Cerebellar nuclear complex (tissue), 1 donor: ENCODE measurements at places on chromosomes 1 and 21.

- no peak for DNase-seq
Observed at GRCh38 chr1:43760745-43761317, 53.5 kb downstream of the ST3GAL3 start.

DNA sequence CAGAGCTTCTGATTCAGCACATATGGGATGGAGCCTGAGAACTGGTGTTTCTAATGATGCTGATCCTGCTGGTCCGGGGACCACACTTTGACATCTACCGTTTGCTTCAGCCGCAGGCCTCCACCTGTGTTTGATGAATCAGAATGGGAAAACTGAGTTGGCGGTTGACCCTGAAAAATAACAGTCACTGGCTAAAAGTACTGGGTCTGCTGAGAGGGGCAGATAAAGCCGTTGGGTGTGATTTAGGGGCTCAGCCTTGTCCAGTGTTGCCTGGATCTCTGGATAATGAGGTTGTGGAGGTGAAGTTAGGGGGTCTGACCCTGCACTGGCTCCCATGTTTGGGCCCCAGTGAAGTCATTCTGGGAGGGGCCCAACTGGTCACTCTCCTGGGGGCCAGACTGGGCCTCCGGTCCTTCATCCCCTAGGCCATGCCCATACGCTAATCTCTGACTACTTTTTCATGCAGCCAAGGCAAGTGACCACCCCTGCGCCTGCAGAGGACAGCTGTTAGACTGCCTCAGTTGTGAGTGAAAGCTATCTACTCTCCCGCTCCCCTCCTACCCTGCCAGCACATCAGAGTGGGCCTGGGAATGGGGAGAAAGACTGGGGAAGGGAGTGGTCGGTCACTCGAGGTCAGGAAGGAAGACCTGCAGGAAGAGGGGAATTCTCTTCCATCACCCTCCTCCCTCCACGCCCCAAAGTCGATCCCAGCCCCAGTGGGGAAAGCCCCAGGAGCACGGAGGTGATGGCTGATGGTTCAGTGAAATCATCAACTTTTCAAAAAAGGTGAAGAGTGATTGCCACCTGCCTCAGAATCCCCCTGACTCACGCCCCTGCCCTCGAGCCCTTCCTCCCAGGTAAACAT, 27.7 kb downstream of the VASH2 start:
- no peak for DNase-seq

DNA sequence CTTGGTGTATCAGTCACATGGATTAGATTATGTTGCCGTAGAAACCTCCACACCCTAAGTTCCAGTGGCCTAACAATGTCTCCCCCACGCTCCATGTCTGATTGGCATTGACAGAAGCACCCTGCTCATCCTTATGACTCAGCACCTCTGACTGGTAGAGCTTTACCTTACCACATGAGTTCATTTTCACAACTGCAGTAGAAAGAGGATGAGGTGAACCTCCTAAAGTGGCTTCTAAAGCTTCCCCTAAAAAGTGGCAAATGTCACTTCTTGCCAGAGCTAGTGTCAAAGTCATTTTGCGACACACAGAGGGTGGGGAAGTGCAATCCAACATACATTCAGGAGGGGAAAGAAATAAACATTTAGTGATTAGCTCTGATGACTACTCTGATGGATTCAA, 30.6 kb upstream of the LYPD8 start:
- no peak for DNase-seq

- DNase-seq = no peak
Observed at GRCh38 chr21:45990049-45990711, 8.6 kb downstream of the COL6A1 start.

- DNase-seq = no peak
Observed at GRCh38 chr1:29460041-29460610, 223.8 kb downstream of the PTPRU start.

DNA sequence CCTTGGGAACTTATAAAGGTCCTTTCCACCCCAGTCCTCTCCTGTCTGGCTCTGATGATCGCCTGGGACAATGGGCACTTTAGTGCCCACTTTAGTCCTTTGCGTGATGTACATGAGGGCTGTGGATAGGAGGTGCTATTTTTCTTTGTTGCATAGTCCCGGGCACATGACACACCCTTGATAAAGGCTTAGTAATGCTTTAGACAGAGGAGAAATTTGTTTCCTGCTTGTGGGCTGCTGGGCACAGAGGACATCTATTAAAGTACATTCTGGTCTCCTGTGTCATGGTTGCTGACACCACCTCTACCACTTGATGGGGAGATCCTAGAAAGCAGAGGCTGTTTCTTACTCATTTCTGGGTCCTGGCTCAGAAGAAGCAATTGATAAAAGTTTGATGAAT, 5.4 kb upstream of the KNCN start:
- no peak for DNase-seq

GRCh38 chr1:92882819-92883218, 51.0 kb downstream of the RPL5 start:
- no peak for DNase-seq

DNA sequence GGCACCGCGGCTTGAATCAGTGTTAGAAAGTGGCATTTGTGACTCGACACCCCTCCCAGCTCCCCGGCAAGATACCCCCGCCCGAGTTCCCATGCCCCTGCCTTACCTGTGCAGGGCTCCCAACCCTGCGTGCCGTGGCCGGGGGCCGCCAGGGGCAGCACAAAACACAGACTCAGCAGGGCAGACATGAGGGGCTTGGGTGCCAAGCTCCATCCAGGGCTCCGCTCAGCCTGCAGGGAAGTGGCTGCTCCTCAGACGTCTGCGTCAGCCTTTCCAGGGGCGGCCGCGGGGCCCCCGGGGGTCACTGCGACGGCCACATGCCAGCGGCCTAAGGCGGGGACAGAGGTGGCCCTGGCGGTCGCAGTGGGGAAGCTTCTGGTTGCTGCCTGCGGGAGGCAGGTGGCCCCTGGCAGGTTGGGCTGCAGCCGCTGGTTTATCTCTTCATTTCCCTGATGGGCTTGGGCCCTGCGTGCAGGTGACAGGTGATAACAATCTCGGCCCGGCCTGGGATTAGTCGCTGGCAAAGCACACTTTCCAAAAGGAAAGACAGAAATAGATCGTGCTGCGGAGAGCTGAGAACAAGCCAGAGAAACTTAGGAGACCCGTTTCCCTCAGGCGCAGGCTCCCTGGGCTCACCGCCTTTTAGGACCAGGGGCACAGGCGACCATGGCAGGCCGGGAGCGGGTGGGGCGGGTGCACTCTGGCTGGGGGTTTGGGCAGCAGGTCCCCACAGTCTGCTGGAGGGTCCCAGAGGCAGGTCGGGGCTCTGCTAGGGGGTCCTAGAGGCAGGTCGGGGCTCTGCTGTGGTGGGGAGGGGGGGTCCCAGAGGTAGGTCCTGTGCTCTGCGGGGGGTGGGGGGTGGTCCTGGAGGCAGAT, at the start of gene TSPEAR:
Gene TSPEAR, minus strand, starts transcription at position 246 of the 876 bp plus-strand sequence. Its CDS starts 58 bp downstream, at position 188.
- DNase-seq = no peak

DNA sequence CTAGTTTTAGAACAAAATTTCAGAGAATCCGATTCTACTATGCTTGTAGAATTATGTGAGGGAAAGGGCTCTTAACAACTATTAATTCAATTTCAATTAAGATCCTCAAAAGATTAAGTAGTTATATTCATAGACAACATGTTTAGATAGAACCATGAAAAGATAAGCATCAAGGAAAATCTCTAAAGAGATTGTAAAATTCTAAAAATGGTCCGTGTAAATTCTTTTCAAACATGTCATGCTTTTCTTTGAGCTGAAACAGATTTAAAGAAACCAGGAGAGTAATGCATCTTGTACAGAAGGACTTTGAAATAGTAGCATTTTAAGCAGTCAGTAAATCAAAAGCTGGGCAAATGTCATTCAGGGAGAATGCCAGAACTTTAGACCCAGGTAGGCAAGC, 1080.6 kb upstream of the B3GALT2 start:
- no peak for DNase-seq

DNA sequence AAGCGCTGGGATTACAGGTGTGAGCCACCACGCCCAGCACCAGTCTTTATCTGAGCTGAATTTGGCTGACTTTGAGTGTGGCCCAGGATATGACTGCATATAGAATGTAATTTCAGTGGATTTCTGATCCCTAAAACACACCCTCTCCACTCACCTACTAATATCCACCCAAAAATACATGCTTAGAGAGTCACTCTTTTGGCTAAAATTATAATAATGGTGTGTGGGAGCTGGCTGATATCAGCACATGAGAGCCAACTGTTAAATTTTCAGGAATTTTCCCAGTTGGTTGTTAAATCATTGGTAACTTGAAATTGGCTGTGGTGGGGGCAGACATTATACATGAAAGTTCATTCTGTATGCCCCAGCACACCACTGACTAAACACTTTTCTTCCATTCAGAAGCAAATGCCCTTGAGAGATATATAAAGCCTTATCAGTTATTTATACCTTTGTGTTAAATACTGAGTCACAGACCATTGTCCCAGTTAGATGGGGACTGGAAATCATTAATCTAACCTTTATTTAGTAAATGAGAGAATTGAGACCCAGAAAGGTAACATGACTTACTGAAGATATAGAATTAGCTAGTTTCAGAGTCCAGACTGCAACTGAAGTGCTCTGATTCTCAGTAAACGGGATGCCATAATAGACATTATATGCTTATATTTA, 9.9 kb upstream of the CD247 start:
- DNase-seq = no peak

- no peak for DNase-seq
Observed at GRCh38 chr1:183590244-183591191, at the start of gene NCF2. TSS of gene NCF2 (minus strand) at chr1:183590459. CDS start at chr1:183590329, 130 bp downstream.
